ENCODE measurements at places on chromosomes 2 and 18.

GRCh38 chr18:46953195-46953594 is 35.8 kb downstream of the KATNAL2 start:
- no peak for DNase-seq

DNA sequence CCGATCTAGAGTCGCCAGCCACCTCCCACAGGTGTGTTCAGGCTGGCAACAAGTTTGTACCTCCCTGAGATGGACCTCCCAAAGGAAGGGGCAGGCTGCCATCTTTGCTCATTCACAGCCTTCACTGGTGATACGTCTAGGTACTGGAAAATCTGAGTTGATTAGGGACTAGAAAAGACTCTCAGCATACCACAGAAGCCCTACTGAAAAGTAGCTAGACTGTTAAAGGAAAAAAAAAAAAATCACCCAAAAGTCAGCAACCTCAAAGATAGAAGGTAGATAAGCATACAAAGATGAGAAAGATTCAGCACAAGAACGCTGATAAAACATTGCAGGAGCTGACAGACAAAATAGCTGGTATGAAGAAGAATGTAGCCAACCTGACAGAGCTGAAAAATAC is 128.6 kb upstream of the WDR75 start:
- no peak for DNase-seq

DNA sequence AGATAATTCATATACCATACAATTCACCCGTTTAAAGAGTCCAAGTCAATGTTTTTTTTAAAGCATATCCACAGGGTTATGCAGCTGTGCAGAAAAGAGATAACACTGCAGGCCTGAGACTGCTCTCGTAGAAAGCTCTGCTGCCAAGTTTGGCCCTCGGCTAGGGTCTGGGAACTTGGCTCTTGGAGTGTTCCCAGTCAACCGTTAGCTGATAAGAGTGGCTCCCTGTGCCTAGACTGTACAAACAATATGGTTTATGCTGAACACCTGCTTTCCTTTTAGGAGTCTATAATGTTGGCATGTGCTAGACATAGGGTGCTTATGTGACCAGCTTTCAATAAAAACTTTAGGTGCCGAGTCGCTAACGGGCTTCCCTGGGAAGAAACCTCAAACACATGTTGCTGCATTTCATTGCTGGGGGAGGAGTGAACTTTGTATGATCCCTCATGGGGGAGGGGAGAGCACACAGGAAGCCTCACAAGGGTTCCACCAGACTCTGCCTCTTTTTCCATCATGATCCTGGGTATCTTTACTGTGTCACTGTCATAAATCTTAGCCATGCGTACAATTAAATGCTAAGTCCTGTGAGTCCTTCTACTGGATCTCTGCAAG is 34.7 kb downstream of the RFX8 start:
- no peak for DNase-seq

DNA sequence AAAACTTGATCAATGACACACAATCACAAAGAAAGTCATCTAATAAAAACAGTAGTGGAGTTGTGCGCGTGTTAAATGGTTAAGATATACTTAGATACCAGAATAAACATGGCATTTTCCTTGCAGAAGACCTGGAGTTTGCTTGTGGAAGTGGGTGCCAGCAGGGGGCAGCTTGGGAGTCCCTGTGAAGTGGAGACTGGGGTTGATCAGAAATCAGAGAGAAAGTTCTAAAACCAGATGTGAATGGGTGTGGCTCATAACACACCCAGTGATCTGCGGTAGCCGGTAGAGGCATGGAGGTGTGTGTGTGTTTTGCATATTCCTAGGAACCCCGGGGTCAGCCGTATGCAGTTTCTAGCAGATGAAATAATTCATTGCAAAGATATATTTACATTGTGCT is 300.1 kb upstream of the TRIB2 start:
- no peak for DNase-seq

- DNase-seq = no peak
Measured at GRCh38 chr2:144654523-144654922, 134.6 kb upstream of the ZEB2 start.

DNA sequence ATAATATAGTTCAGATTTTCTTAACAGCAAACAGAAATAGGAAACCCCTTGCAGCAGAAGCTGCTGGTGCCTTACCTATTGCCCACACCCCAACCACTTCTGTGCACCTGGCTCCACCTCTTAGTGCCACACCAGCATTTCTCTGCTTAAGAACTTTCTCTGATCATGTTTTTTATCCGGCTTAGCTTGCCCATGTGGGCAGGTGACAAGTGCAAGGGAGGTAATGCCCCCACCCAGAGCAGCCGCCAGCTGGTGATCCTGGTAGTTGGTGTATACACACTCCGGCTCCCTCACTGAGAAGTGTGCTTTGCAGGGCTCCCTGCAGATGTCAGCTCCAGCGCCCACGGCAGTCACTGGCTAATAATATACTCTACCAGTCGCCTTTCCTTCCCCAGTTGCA is 126.3 kb downstream of the ALPK2 start:
- DNase-seq = no peak

DNA sequence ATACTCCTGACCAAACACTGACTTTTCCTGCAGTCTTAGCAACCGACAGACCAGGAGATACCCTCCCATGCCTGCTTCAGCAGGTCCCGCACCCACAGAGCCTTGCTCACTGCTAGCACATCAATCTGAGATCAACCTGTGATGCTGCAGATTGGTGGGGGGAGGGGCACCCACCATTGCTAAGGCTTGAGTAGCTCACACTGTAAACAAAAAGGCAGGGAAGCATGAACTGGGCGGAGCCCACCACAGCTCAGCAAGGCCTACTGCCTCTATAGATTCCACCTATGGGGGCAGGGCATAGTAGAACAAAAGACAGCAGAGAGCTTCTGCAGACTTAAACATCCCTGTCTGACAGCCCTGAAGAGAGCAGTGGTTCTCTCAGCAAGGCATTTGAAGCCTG is 109.7 kb downstream of the SP100 start:
- no peak for DNase-seq

DNA sequence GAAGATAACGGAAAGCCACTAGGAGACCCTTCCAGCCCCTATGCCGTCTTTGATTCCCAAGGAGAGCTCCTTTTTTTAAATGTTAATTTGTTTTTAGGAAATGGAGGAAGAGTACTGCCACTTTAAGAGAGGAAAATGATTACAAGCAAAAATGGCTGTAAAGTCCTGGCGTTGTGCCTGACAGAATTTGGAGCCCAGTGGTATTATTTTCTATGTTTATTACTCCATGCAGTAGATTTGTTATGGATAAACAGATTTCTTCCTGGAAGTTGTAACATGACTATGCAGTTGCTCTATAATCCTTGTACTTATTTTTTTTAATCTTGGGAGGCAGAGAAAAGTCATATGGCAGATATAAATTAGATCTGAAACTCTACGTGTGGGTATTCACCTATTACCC is 141.3 kb downstream of the GBX2 start:
- no peak for DNase-seq

DNA sequence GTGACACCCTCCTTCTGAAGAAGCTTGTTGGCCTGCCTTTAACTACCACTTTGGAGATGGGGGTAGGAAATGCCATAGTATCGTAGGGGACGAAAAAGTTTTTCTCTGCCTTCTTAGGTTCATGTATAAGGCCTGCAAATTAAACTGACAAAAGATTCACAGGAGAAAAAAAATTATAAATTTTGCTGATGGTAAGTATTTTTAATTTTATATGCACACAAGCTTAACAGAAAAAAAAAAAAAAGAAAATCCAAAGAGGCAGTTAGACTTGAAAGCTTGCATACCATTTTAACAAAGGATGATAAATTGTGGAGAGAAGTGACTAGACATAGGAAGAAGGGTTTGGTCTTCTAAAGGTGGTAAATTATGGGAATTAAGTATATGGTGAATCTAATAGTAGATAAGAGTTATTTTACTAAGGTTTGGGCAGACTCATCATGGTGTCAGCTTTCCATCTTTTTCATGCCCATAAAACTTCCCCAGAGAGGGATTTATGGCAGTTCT is 62.5 kb upstream of the B3GNT2 start:
- DNase-seq = no peak

- DNase-seq = peak; percentile 30
Measured at GRCh38 chr2:113965644-113966043, 75.8 kb downstream of the ACTR3 start.

DNA sequence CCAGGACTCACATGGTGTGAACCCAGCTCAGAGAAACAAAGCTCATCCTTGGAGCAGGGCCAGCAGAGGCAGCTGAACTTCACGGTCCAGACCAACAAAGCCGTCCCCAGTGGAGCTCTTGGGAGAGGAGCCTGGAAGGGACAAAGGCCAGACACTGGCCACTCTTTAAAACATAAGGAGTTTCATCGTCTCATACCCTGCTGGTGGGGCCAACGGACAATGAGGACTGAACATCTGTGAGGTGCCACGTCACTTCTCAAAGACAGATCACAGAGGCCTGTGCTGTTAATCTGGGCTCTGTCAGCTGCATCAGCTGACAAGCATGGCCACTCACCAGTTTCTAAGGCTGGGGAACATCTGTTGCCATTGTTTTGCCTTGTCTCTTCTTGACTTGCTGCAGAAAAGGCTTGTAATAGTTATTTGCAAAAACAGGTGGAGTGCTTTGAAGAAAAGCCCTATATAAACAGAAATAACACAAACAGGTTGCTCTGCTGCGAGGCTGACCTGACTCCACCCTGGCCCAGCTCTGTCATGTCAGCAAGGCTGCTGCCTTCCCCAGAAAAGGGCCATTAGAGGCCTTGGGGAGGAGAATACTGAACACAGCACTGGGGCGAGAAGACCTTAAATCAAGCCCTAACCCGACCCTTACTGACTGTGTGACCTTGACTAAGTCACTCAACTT is 68.1 kb upstream of the DAPL1 start:
- no peak for DNase-seq

DNA sequence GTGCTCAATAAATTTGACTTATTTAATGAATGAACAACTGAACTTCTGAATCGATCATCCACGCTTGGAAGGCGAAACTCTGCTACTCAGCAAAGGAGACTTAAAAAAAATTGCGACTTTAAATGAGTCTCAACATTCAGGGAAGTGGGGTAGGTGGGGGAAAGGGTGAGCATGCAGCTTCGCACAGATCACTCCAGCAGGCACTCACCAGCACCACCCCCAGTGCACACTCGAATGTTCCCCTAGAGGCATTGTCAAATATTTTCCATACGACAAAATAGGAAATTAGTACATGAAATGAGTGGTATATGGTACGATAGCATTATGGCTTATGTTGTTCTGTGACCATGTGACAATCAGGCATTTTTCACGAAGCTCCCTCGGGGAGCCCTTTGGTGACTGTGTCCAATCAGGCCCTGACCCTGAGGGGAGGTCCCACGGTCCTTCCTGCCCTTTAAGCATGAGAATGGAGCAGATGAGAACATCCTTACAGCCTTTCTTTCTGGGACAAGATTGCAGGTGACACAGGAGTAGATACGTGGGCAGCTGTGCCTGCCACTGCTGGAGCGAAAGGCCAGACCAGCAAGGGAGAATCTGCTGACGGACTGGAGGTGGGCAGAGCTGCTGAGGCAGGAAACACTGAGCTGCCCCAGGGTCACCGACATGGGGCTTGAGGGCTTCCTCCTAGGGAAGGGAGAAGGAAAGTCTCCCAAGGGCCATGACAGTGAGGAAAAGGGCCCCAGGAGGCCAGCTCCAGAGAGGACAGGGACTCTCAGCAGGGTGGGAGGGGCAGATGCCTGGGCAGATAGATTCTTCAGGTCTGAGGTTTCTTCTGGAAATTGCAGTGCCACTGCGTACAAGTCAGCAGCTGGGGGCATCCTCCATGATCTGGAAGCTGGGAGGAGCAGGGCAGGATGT is 101.3 kb upstream of the ID2 start:
- DNase-seq = no peak

DNA sequence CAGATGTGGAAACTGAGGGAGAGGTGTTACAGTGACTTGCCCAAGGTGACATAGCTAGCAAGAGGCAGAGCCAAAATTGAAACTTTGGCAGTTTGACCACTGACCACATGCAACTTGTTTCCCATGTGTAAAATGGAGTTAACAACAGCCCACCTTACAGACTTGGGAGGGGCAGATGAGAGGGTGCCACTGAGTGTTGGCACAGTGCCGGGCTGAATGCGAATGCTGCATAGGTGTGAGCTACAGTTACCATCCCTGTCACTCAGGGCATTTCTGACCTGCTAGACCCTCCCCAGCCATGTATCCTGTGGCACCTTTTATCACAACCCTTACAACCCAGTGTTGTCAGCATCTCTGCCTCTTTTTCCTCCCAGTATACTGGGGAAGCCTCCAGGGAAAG is 10.8 kb downstream of the SMARCAL1 start:
- no peak for DNase-seq

DNA sequence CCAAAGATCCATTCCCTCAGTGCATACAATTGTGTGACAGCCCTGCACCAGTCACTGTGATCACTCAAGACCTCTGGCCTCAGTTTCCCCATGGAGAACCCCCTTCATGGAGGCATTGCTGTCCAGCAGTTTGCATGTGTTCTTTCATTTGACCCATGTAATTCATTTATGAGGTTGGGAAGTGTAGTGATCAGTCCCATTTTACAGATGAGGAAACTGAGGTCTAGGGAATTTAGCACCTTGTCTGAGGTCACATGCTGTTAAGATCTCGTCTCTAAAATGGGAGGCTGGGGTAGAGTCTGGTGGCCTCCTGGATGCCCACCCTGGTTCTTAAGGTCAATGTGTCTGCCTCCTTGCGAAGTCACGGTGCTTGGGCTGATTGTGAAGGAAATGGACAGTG is 19.1 kb downstream of the LDLRAD4 start:
- no peak for DNase-seq

DNA sequence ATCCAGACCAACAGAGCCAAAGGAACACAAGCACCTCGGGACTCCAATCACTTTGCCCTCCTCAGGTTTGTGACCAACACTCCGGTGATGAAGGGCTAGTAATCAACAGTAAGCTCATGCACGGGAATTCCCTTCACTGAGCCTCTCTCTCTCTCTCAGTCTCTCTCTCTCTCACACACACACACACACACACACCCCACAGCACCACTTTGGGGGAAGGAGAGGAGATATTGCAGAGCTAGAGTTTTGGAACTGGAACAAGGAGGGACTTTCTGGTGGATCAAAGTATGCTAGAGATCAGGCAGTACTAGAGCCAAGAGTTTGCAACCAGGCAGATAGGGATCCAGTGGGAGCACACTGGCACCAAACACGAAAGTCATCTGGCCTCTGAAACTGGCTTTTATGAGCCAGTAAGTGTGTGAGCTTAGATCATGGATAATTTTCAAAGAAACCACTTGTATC is 98.7 kb downstream of the ANKRD44 start:
- DNase-seq = no peak

DNA sequence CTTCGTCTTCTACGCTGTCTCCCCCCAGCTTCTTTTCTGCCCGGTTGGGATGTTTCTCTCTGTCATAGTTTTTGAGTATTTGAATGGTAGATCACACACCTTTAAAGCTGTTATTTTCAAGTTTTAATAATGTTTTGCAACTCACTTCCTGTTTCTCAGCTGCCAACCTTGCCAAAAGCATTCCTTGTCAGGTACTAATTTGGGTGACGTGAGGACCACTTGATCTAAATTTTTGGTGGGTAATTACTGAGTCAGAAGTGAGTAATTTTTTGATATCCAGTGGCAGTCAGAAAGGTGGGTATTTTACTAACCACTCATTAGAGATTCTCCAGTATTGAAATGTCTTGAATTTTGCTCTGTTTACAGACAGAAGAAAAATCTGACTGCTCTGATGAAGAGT is 852.4 kb upstream of the FANCL start:
- DNase-seq = no peak

All from G401 (cell line).